ENCODE measurements at places on chromosomes 1 and 21.

- no peak for DNase-seq
Observed at GRCh38 chr1:30397576-30397975, 325.8 kb downstream of the MATN1 start.

- no peak for DNase-seq
Observed at GRCh38 chr21:40985370-40985769, 138.4 kb upstream of the DSCAM start.

DNA sequence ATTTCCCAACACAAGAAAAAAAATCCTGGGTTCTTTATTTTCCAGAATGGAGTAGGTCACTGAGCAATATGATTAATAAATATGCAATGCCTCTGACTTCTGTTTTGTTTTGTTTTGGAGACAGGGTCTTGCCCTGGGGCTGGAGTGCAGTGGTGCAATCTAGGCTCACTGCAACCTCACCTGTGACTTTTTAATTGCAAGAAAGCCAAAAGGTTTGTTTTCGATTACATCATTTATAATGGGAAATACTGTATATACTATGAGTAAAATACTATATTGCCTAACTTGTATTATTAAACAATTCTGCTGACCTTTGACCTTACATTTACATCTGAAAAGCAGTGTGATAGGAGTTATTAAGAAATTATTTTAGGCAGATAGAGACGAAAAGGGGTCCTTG is 11.6 kb upstream of the CD46 start:
- no peak for DNase-seq

DNA sequence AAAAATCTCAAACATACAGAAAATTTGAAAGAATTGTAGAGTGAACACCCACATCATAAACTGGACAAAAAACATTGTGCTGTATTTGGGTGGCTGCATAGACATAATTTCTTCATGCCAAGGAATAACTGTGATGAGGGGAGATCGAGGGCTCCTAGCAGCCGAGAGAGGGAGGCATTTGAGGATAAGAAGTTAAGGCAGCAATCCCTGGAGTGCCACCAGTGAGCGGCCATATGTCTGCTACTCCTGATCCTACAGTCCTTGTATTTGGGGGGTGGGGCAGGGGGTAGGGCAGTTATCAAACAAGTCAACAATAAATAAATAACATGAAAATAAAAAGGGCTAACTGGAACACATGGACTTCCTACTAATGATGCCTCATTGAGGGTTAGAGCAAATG is 54.5 kb downstream of the ATP5PO start:
- DNase-seq = no peak

DNA sequence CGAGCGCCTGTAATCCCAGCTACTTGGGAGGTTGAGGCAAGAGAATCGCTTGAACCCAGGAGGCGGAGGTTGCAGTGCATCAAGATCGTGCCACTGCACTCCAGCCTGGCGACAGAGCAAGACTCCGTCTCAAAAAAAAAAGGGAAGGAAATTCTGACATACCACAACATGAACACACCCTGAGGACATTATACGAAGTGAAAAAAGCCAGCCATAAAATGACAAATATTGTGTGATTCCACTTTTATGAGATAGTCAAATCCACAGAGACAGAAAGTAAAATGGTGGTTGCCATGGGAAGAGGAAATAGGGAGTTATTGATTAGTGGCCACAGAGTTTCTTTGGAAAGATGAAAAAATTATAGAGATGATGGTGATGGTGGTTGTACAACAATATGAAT is 41.7 kb downstream of the EVI5 start:
- no peak for DNase-seq

DNA sequence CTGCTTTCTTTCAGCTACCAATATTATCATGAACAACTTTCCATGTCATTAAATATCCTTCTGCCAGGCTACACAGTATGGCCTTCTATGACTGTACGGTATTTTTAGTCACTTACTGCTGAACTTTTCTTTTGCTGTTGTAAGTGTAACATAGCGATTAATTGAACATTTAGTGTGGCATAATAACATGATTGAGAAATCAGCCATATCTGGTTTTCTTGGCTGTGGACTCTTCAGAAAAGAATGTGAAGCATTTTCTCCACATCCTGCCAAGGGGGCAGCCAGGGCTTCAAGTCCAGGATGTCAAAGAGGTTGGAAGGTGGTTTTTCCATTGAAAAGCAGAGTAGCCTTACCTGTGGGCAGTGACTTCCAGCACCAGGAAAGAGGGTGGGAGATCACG is 8.8 kb upstream of the AHCYL1 start:
- no peak for DNase-seq

GRCh38 chr1:175208773-175209492 is 16.4 kb upstream of the KIAA0040 start:
- DNase-seq = peak; percentile 33

- DNase-seq = no peak
Observed at GRCh38 chr1:58919959-58920321, 136.1 kb upstream of the JUN start.

All from activated CD4-positive, alpha-beta T cell treated with anti-CD3 and anti-CD28 coated beads, Interleukin-2, amount 50 U/mL, for 24 hours (primary cell).